Myocyte (in vitro differentiated cells): ENCODE measurements at places on chromosomes 3 and 15.

DNA sequence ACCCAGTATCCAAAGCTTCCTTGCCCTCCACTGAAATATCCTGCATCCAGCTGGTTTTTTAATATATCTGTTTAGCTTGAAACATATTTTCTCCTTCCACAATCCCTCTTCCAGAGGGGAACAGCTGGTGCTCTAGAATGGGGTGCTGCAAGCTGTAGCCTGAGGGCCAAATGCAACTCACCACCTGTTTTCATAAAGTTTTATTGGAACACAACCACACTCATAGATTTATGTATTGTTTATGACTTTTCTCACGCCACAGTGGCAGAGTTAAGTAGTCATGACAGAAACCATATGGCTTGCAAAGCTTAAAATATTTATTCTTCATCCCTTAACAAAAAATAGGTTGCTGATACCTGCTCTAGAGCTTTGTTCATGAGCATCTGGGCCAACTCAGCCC lies 298.7 kb downstream of the CLSTN2 start:
- DNase-seq: no peak

DNA sequence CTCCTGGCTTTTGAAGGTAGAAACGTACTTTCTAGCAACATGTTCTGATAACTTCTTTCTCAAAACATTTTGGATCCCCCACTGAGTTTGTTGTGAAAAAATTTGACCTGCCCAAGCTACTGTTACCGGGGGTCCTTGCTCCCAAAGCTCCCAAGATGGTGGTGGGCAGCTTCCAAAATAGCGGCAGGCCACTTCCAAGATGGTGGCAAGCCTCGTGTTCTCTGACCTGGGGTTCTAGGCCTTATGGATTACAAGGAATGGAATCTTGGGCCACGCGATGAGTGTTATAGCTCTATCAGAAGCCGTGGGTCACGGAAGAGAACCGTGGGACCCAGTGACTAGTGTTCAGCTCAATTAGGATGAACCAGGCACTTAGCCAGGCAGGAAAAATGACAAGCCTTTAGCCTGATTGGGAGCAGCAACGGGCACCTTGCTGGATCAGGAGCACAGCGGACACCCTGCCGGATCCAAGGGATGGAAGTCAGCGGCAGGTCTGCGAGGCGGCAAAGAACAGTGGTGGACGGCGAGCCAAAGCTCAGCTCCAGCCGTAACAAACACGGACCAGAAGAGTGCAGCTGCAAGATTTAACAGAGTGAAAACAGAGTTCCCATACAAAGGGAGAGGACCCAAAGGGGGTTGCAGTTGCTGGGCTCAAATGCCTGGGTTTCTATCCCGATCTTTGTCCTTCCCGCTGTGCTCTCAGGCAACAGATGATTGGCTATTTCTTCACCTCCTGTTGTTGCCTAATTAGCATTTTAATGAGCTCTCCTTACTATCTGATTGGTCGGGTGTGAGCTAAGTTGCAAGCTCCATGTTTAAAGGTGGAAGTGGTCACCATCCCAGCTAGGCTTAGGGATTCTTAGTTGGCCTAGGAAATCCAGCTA lies 133.3 kb downstream of the WDR72 start:
- DNase-seq: no peak

GRCh38 chr15:64535460-64536243 lies 75.3 kb downstream of the ZNF609 start:
- no peak for DNase-seq

GRCh38 chr3:189272500-189273119 lies 100.8 kb downstream of the TPRG1 start:
- no peak for DNase-seq

DNA sequence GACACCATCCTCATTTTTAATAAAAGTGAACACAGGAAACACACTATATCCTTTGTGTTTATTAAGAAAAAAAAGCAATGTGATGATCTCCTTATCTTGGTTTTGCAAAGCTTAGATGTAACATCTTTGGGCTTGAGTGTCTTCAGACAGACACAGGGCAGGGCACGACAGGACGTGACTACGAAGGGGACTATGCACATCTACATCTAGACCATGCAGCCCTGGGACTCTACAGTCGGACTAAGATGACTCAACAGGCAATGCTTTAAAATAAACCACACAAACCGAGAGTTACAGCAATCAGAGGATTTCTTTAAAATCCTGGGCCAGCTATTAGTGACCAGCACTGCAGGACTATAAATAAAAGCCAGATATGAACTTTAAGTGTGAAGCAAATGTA lies 22.8 kb upstream of the TM2D3 start:
- no peak for DNase-seq

GRCh38 chr3:174959556-174960065 lies 100.5 kb downstream of the NAALADL2 start:
- DNase-seq: no peak

DNA sequence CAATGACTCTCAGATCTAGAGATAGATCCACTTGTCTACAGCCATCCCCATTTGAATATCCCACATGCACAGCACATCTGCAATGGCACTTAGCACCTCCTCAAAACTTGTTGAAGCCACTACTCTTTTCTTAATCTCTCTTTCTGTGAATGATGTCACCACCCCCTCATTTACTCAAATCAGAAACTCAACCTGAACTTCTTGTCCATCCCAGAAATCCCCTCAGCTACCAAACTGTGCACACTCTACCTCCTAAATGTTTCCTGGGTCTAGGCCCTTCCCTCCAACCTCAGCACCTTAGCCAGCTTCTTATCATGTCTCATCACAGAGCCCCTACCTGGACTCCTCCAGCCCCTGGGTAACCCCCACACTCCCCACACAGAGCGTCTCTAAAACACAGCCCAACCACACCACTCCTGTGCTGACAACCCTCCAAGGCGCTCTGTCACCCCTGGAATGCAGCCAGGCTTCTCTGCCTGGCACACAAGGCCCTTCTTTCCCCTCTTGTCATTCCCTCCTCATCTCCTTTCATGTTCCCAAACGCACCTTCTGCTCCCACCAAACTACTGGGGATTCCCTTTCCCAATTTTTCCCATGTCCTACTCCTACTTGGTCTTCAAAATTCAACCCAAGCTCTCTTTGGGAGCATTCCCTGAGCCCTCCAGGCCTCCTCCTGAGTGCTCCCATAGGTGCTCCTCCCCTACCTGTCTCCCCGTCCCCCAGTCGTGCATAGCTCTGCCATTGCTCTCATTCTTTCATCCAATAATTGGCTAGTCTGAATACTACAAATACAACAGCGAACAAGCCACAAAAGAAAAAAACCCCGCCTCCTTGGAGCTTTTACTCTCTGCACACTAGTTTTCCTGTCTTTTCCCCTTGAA lies 39.8 kb upstream of the ZBTB38 start:
- DNase-seq: no peak

GRCh38 chr3:2156244-2156847 lies 57.7 kb downstream of the CNTN4 start:
- no peak for DNase-seq

DNA sequence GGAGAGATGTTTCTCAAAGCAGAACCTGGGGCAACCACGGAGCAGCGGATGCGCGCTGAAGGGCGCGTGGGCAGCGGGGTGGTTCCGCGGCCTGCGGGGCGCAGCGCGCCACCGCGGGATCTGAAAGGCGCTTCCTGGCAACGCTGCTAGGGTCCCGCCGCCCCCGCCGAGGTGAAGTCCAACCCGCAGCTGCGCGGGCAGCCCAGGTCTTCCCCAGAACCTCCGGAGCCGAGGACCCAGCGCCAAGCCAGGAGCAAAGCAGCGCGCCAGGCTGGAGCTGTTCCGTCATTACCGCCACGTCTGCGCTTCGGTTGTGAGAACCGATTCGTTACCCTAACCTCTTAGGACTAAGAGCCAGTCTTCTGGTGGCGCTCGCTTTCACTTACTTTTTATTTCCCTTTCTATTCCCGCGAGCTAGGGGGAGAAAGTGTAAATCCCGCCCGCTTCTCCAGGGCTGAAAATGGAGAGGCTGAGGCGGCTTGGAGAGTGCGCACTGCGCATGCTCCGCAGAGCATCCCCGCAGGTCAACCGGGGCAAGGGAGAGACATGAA lies 3.2 kb upstream of the GABRG3 start:
- no peak for DNase-seq

- no peak for DNase-seq
Observed at GRCh38 chr15:82552861-82553260, 12.6 kb upstream of the RPS17 start.

GRCh38 chr3:57793737-57794187 lies 37.7 kb downstream of the SLMAP start:
- DNase-seq: no peak

DNA sequence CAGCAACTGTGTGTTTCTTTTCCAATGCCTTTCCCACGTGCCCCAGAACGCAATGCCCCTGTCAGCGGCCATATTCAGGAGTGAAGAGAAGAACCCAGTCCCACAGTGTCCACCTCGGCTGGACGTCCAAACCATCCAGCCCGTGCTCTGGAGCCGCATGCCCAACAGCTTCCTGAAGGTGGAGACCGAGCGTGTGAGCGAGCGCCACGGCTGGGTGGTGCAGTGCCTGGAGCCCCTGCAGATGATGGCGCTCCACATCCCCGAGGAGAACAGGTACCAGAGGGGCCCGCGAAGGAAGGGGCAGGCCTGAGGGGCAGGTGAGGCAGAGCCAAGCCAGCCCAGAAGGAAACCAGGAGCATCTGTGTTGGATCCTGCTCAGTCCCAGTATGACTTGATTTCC lies 308.1 kb upstream of the CHRM5 start:
- DNase-seq: no peak

GRCh38 chr3:55622733-55623132 lies 135.6 kb upstream of the WNT5A start:
- no peak for DNase-seq

DNA sequence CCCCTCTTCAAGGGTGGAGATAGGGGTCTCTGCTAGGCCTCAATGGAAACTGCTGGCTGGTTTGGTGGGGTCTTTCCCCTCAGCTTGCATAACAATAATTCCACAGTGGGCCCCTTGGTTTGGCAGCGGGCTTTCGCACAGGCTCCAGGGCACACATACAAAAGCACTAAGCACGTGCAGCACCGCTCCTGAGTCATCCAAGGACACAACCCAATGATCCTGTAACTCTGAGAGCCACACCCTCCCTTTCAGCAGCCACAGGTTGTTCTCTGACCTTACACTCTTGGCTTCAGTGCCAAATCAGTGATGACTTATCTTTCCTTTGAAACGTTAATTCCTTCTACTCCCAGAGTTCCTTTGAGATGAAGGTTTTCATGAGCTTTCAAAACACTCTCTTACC lies 41.7 kb downstream of the DAPK2 start:
- DNase-seq: no peak

- DNase-seq: no peak
Observed at GRCh38 chr15:28861031-28861534, 12.6 kb upstream of the GOLGA6L7 start.

DNA sequence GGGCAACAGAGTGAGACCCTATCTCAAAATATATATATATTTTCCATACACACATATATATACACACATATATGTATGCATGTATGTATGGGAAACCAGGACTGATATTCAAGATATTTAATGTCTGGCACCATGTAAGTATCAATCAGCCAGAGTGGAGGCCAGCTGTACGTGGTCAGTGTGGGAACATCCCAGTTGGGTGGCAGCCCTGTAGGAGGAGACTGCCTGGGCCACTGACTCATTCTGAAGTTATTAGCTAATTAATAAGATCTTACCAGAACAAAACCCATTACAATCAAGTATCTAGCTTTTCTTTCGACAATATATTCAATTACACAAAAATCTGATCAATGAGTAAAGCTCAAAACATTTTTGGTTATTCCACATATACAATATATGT lies 85.1 kb upstream of the OCA2 start:
- peak; percentile 65 for DNase-seq

GRCh38 chr3:122493296-122493695 lies 21.4 kb downstream of the KPNA1 start:
- peak; percentile 41 for DNase-seq

- no peak for DNase-seq
Observed at GRCh38 chr15:83193721-83194120, 13.9 kb downstream of the HDGFL3 start.

DNA sequence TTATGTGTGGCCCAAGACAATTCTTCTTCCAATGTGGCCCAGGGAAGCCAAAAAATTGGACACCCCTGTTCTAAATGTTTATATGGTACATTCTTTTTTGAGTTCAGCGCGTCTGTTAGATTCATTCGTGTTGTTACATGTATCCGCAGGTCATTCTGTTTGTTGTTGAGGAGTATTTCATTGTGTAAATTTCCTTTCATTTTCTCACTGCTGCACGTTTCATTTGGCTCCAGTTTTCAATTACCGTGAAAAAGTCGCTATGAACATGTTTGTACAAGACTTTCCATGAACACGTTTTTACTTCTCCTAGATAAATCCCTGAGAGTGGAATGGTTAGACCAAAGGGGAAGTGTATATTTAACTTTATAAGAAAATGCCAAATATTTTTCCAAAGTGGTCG lies 7.5 kb upstream of the OPA1 start:
- DNase-seq: no peak

GRCh38 chr3:118380576-118380975 lies 654.1 kb downstream of the IGSF11 start:
- DNase-seq: no peak

DNA sequence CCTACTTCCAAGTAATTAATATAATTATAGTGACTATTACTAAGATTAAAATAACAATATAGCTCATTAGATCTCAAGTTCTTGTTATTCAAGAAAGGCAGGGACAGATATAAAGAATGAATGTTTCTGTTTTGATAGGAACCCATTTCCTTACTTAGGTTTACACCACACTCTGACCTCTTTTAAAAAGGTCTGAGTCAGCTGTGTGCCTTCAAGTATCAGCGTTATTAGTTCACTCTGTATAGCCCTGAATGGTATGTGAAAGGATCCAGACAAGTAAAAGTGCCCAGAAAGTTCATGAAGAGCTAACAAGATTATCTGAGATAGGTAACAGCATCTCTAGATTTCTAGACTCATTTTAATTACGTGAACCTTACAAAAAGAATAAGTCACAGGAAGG lies 28.9 kb downstream of the PDCD10 start:
- no peak for DNase-seq

- no peak for DNase-seq
Observed at GRCh38 chr3:87052499-87053260, 61.7 kb upstream of the VGLL3 start.

- no peak for DNase-seq
Observed at GRCh38 chr15:92667287-92667904, 11.8 kb upstream of the FAM174B start.

DNA sequence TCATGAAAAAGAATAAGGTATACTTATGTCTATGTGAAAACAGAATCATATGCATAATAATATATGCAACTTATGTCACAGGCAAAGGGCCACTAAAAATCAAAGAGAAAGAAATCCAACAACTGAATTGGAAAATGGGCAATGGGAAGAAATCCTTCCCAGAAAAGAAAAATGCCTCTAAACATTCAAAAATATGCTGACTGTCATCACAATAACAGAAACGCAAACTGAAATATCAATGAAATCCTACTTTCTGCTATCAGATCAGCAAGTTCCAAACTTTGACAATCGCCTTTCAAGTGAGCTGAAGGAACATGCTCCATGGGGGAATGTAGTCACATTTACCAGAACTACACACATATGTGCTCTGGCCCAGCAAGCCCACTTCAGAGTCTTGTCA lies 99.4 kb upstream of the KLF13 start:
- DNase-seq: no peak

- peak; percentile 64 for DNase-seq
Observed at GRCh38 chr15:71282076-71282475, 166.8 kb downstream of the THSD4 start.
